Stimulated activated CD8-positive, alpha-beta memory T cell treated with anti-CD3 and anti-CD28 coated beads, Interleukin-4, amount 100 ng/mL, for 1 hour (primary cell): ENCODE measurements at places on chromosomes 16 and 17.
A peak's percentile ranks its signal among the peaks of the same experiment; 100 is the strongest.

DNA sequence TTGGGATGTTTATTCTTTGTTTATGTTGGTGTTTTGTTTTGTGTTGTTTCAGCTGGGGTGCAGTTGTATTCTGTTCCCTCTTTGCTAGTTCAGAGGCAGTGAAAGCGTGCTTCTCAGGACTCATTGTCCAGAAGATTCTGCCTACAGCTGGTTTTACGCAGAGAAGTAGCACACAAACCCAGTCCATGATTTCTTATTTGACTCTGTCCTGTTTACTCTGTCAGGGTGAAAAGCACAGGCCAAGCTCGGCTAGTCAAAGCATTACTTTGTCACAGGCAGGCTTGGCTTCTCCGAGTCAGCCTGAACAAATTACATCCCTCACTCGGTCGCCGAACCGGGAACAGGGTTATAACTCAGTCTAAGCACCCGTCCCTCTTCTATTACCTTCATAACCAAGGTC lies 435.0 kb downstream of the MAF start:
- no peak for DNase-seq

DNA sequence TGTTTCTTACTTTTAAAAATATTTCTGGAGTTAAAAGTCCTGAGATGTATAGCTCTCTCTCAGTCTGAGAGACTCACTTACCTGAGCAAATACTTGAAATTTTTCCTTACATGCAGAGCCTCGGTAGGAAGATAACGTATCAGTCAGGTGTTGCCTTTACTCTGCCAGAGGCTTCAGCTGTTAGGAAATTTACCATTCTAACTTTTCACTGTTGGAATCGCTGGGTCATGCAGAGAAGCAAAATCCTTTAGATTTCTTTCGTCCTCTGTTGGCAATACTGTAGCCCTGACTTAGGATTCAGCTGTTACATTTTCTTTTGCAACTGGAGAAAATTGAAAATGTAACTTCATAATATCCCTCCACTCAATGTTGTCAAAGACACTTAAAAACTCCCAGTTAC lies 20.0 kb upstream of the KCNJ16 start:
- DNase-seq, result no peak

- DNase-seq, result no peak
Measured at GRCh38 chr16:66927918-66928649, 2.7 kb upstream of the RRAD start.

DNA sequence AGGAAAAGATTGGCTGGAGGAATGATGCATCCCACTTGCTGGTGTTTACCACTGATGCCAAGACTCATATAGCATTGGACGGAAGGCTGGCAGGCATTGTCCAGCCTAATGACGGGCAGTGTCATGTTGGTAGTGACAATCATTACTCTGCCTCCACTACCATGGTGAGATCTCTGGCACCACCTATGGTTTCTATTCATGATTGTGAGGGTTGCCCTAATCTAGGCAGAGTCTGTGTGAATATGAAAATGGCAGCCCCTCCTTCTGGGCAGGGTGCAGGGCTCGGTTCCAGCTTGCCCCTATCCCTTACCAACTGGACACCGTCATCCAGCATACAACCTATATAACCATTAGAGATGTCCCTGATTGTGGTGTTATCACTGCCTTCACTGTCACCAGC lies 33.4 kb downstream of the ITGB3 start:
- DNase-seq, result no peak

GRCh38 chr16:19680881-19681340 lies 37.1 kb downstream of the KNOP1 start:
- no peak for DNase-seq

- DNase-seq, result no peak
Measured at GRCh38 chr17:15928286-15928785, 16.6 kb upstream of the ADORA2B start.

DNA sequence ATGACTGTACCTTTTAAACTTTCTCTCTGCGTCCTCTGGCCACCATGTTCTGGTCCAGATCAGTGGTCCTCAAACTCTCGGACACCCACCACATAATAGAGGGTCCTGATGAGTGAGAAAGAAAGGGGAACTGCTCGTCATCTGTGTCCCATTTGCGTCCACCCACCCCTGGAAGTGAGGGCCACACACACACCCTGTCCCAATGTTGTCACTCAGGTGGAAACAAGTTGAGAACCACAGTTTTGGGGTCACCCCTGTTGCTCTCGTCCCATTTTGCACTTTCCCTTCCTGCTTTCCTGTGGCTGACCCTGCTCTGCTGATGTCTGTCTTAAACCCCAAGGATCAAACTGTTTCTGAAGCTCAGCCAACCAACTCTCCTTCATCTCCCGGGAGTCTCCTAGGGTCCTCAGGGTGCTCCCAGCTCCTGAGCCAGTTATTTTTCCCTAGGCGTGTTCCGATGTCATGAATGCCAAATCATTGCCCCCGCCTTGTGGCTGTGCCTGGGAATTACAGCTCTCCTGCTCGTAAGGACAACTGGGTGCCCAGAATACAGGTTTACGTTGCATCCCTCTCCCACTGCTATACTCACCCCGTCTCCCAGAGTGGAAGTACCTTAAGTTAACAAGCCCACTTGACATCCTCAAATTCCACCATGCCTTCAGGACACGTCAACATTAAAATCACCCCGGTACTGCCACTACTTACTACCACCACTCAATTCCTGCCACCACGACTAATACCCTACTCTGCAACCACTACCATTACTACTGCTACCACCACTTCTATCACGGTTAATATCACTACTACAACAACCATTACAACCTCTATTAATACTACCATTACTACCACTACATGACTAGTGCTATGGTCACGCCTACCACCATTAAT lies 26.0 kb upstream of the HNF1B start:
- no peak for DNase-seq

DNA sequence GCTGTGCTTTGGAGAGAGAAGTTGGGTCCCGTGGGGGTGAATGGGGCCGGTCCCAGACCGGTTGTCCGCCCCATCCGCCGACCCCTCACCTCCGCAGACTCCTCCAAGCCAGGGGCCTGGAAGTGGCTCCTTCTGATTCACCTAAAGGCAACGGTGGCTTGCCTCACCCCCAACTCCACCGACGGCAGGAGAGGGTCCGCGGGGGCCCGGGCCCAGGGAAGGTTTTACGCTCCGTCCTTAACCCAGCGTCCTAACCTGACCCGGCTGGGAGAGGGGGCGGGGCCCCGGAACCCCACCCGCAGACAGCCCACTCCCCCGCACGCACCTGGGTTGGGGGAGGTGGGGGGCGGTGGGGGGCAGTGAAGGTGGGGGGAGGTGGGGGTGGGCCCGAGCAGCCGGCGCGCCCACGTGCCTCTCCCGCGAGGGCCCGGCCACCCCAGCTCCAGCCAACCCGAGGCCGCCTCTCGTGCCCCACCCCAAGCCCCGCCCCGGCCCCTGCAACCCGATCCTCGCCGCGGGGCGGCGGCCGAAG lies 12.7 kb upstream of the CD300A start:
- DNase-seq, result peak; percentile 50

GRCh38 chr17:72407931-72408330 lies 287.1 kb downstream of the SOX9 start:
- DNase-seq, result no peak
